ENCODE measurements at places on chromosomes 5 and 9.
A peak's percentile ranks its signal among the peaks of the same experiment; 100 is the strongest.

- DNase-seq = no peak
These were observed 25.2 kb upstream of the LIFR start for GRCh38 chr5:38581597-38581996.

DNA sequence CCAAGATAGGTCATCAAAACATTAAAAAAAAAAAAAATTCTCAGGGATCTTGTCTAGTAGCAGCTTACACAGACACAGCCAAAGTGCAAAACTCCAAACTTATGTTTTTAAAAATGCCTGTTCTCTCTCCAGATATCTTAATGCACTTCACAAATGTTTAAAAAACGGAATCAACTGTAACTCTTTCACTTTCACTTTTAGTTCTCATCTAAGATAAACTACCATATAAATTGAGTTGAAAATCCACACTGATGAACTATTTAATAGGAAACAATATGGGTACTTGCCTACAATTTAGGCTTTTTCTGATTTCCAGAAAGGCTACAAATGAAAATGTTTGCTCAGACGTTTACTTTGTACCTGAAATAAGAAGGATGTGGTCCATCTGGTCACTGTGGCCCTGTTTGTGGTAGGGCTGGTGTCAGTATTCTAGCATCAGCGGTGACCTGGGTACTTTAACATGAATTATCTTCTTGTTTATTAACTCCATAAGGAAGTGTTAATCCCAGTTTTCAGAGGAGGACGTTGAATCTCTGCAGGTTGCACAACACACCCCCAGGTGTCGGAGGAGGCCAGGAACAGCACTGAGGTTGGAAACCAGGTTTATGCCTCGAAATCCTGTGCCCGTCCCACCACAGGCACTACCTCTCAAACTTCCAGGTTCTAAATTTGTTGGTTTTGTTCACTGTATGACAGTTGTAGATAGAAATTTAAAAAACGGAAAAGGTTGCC lies 13.3 kb upstream of the LPCAT1 start:
- no peak for DNase-seq

DNA sequence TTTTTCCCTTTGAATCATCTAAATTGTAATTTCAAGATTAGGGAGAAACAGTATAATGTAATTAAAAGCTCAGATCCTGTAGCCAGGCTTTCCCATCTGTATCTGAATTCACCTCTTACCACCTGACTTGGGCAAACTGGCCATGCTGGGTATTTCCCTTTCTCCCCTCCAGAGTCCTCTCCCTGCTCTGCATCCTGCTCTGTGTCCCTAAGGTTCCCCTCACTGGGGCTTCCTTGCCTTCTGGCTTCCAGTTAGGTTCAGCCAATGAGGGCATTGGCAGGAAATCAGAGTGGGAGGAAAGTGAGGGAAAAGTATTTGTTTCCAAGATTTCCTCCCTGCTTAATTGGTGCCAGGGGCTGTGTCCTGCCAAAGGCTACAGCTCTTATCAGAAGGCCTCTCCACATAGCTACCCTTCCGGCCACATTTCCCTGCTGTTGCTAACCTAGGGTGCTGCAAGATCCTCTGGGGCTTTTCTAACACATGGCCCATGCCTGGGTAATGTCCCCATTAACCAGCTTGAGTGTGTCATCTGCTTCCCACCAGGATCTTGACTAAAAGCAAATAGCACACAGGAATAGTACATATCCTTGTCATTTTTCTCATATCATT lies 51.0 kb upstream of the MPDZ start:
- DNase-seq = no peak

DNA sequence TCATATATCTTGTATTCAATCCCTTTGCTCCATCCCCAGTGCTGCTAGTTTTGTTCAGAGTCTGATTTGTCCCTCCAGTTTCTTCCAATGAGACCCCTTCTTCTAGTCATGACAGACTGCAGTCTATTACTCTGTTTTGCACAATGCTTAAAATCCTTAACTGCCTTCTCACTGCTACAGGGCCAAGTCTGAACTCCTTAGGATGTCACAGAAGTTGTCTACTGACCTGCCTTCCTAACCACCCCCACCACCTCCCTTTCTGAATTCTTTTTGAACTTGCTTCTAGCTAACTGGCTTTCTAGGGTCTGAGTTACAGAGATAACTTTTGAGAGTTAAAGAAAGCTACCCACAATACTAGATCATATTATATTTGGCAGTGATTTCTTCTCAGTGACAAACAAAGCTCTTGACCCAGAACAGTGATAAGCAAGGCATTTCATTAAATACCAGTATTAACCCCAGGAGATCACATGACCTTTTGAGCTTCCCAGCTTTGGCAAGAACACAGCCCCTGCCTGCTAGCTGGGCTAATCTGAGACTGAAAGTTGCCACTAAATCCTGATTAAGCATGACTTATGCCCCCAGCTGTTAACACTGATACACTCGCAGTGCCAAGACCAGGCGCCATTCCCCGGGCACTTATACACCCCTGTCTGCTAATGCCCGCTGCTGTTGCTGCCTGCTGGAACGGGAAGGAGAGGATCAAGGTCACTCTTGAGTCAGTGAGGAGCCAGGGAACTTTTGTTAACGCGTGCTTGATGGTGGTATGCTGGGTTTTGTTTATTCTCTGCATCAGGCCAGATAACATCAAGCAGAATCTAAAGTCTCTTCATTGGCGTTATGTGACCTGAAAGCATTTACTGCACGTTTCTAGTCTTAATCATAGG lies 36.4 kb upstream of the ADAMTSL1 start:
- DNase-seq = peak; percentile 50

GRCh38 chr5:93512799-93513198 lies 68.2 kb downstream of the NR2F1-AS1 start:
- DNase-seq = no peak

GRCh38 chr9:114465906-114466900 lies 39.1 kb downstream of the WHRN start:
- DNase-seq = no peak

DNA sequence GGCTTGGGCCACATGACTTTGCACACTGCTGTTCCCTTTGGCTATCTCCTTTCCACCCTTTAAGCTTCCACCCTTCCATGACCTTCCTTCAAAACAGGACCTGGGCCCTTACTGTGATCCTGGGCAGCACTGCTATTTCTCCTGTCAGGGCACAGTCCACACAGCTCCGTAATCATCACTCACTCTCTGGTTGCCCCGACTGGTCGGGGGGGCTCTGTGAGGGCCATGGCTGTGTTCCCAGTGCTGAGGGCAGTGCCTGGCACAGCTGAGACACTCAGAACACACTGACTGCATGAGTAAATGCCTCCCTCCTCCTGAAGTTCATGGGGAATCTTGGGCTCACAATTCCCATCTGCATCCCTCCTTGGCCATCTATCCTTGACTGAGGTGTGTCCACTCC lies 12.2 kb downstream of the TRAF1 start:
- DNase-seq = no peak

- no peak for DNase-seq
These were observed 375.9 kb downstream of the ARRDC3 start for GRCh38 chr5:91007251-91007650.

- no peak for DNase-seq
These were observed 165.4 kb downstream of the AUH start for GRCh38 chr9:91196103-91196950.

- peak; percentile 76 for DNase-seq
These were observed 111.9 kb downstream of the FEM1C start for GRCh38 chr5:115432691-115433090.

DNA sequence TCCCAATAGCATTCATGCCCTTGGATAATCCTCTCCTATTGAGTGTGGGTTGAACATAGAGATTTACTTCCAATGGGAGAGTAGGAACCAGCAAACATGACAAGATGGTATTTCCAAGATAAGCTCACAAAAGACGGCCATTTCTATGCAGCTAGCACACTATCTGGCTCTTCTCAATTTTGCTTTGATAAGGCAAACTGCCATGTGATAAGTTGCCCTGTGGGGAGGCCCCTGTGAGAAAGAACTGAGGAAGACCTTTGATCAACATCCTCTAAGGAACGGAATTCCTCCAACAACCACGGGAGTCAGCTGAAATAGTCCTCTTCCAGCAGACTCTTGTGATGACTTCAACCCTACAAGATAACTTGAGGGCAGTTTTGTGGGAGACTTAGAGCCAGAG lies 211.9 kb upstream of the TRPM3 start:
- no peak for DNase-seq

- no peak for DNase-seq
These were observed 56.7 kb downstream of the SLC1A1 start for GRCh38 chr9:4547016-4547415.

GRCh38 chr9:126894052-126894603 lies 20.5 kb upstream of the RALGPS1 start:
- DNase-seq = no peak

DNA sequence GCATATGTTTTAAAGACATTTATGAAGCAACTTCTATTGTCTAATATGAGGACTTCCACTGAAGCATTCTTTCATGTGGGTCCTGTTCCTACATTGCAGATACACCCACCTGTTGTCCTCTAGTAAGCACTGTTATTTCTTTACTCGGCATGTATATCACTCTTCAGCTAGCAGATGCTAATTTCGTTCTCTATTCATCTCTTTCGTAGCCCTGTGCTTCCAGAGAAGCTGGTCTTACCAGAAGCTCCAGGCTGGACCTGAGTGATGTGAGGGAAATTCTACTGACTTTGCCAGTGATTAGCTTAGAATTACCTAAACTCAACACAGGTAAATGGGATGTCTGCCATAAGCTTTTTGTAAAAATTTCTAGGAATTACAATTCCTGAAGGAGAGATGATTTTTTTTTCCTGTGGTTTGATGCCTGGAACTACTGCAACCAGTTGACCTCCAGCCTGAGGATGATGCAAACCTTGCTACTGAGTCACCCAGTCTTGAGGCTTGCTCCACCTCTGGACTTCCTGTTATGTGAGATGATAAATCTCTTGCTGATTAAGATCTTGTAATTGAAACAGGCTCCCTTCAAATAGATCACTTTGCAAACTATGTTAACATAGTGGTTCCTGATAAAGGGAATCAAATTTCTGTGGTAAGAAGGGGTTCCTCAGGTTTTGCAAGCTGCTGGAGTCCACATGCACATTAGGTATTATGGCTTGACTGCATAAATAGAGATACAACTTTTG lies 52.2 kb upstream of the SPINK5 start:
- DNase-seq = no peak
